ENCODE measurements at places on chromosomes 13 and 19.

DNA sequence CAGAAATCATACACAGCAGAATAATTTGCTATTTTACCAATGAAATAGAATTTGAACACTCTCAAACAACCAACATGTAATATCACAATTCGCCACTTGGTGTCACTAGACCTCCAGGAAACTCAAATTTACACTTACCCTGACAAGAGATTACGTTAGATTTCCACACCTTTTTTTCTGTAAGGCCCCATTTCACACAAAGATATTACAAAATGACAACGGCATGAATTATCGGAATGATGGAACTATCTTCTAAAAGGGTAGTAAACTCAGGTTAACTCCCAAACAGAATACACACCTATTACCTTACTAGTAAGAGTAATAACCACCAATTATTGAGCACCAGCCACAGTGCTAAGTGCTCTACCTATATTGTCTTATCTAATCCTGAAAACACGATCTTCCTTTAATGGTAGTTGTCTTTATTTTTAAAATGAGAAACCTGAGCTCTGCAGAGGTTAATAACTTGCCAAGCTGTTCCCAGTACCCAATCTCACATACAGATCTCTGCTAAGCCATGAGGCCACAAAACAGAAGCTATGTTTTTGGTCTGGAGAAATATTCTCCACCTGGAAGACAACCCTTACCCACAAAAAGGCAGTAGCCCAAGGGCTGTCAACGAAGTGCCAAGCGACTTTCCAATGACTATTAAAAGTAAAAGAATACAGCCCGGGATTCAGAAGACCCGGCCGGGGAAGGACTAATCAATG, 152.4 kb downstream of the DCLK1 start:
- DNase-seq, result no peak

- no peak for DNase-seq
These were observed 9.4 kb upstream of the CCDC97 start for GRCh38 chr19:41300555-41300954.

GRCh38 chr13:24460256-24460655, 52.3 kb downstream of the PARP4 start:
- DNase-seq, result no peak

GRCh38 chr19:1590641-1591397, 1.8 kb downstream of the MBD3 start:
- no peak for DNase-seq

GRCh38 chr19:38739440-38740256, 4.6 kb downstream of the CAPN12 start:
- no peak for DNase-seq

GRCh38 chr13:42377640-42378382, 105.9 kb downstream of the AKAP11 start:
- peak; percentile 92 for DNase-seq

DNA sequence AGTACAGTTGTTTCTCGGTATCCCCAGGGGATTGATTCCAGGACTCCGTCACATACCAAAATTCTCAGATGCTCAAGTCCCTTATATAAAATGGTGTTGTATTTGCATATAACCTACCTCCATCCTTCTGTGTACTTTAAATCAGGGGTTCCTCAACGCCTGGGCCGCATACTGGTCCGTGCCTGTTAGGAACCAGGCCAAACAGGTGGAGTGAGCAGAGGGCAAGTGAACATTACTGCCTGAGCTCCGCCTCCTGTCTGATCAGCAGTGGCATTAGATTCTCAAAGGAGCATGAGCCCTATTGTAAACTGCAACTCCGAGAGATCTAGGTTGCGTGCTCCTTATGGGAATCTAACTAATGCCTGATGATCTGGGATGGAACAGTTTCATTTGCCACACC, 42.2 kb upstream of the KCTD4 start:
- no peak for DNase-seq

GRCh38 chr13:113207890-113208420, 514 bp downstream of the PCID2 start:
- no peak for DNase-seq

- no peak for DNase-seq
These were observed 37.4 kb upstream of the C13orf46 start for GRCh38 chr13:114011226-114011625.

All from T-helper 2 cell (primary cell).